Kidney glomerular epithelial cell (primary cell): ENCODE measurements at places on chromosomes 7 and 10.
A peak's percentile ranks its signal among the peaks of the same experiment; 100 is the strongest.

- peak; percentile 56 for DNase-seq
These were observed 13.9 kb downstream of the ARHGAP19 start for GRCh38 chr10:97278491-97278989.

- DNase-seq, result no peak
These were observed 174.4 kb downstream of the TAX1BP1 start for GRCh38 chr7:27914409-27914808.

GRCh38 chr10:69239816-69240434, 19.8 kb downstream of the HKDC1 start:
- no peak for DNase-seq

GRCh38 chr10:117536866-117537435, 5.6 kb upstream of the EMX2 start:
- DNase-seq, result no peak

GRCh38 chr10:24731942-24732341, 8.3 kb upstream of the ARHGAP21 start:
- DNase-seq, result no peak

DNA sequence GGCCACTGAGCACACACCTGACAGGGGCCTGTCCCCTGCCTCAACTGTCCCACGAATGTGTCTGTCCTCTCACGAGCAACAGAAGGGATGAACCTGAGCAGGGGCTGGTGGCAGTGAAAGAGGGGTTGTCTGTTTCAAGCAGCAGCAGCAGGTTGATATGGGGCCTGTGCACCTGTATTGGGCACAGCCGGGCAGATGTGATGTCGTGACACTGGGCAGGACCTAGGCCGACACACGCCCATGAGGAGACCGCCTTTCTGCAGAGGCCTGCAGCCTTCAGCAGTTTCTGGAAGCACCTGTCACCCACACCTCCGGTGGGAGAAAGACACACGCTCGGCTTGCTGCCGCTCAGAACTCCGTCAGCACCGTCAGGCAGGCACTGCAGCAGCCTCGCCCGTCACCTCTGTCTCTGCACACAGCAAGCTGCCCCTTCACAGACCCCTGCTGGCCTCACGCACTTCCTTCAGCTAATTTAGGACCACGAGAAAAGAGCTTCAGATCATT, 48.5 kb downstream of the AMZ1 start:
- no peak for DNase-seq

DNA sequence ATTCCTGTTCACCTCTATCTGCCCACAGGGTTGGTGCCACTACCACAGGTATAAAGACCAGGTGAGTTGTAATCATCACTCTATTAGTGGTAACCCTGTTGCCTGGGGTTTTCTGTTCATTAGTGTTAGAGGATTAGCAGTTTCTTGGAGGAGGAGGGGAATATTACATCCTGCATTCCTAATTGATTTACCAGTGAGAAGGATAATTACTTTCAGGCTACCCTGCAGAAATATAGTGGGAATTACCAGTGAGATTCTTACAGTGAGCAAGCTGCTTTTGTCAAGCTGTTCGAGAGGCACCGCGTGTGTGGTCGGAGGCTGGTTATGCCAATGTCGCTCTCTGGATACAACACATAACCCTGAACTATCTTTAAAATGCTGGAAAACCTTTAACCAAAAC, 280.7 kb downstream of the SORCS3 start:
- DNase-seq, result no peak

- no peak for DNase-seq
These were observed 11.0 kb downstream of the CROT start for GRCh38 chr7:87356448-87356847.

GRCh38 chr10:84837877-84838276, 509.5 kb downstream of the CCSER2 start:
- no peak for DNase-seq

DNA sequence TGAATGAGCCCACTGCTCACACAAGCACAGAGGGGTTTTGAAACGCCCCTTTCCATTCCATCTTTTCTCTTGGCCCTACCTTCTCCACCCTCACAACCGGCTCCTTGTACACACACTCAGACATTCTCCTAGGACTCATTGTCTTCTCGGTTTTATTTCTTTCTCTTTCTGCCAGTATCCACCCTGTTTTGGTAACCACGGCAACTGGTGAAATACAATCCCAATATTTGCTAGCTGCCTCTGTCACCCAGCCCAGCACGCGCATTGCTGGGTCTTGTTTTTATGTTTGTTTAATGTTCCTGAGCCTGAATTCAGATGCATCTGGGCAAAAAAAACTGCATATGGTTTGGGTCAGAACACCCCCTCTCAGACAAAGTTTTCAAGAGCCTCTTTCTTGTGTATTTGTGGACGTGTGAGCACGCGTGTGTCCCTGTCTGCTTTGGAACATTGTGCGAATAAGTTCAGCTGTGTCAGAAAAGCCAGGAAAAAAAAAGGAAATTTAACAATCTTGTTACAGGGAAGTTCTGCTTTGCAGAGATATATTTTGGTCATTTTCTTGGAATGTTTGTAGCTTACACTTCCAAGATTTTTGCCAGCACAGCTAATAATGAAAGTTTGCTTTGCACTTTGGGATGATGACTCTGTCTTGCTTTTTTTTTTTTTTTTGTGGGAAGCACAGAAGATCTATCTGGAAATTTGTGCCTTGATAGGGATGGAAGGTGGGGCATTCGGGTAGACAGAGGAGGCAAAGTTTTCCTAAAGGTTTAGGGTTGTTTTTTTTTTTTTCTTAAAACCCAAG, 225.9 kb downstream of the TRIL start:
- DNase-seq, result no peak

DNA sequence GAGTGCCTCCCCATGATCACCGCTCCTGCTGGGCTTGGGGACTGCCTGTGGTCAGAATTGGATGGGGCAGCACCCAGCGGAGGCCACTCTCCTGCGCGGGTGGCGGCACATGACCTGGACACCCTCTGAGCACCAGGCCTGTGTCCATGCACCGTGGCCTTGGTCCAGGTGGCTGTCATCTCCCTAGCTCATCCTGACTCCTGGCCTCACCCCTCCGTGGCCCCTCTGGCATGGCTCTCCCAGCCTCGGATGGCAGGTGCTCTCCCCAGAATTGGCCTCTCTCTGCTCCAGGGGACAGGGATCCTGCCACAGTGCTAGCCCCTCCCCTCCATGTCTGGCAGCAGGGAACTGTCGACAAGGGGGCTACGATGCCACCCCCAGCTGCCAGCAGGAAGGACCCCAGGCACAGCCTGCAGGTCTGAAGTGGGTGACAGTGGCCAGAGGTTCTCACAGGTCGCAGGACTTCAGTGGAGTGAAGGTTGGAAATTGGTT, 37.2 kb upstream of the BTBD16 start:
- DNase-seq, result no peak

- peak; percentile 77 for DNase-seq
These were observed 41.8 kb upstream of the GJD4 start for GRCh38 chr10:35563261-35563891.

GRCh38 chr10:13496931-13497330, 31.9 kb downstream of the BEND7 start:
- no peak for DNase-seq

GRCh38 chr7:73678862-73679261, 4.4 kb downstream of the DNAJC30 start:
- no peak for DNase-seq

GRCh38 chr10:126196281-126196680, 192.0 kb downstream of the ADAM12 start:
- no peak for DNase-seq

DNA sequence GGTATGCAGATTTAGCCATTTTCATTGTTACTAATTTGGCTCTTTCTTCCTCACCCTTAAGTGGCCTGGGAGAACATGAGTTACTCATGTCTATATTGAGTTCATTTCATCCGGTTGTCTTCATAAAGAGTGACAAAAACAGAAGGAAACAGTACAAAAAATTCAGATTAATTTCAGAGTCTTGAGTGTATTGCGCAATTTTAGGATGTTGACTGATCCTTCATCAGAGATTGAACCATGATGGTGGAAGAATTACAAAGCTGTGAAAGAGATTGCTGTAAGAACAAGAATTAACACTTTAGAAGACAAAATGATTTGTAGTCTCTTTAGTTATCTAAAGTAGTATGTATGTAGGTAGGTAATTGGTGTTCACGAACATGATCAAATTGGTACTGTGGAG, 194.0 kb upstream of the PPP1R3A start:
- no peak for DNase-seq

DNA sequence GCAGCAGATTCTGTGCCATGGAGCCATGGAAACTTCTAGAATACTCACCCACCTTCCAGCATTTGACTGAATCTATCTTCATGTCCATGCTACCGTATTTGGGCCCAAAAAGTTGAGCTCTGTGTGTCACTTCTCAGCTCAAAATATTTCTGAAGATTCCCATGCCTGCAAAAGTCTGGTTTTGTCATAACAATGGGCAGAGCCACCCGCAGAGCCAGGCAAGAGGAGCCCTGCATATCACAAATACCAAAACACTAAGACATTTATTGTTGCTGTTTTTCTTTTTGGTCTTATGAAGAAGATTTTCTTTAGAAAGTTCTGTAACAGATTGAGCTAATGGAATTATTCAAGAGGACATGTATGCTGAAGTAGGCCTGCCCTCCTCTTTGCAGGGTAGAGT, 68.1 kb downstream of the PRTFDC1 start:
- no peak for DNase-seq

GRCh38 chr7:132114411-132114810, 461.9 kb downstream of the PLXNA4 start:
- no peak for DNase-seq

DNA sequence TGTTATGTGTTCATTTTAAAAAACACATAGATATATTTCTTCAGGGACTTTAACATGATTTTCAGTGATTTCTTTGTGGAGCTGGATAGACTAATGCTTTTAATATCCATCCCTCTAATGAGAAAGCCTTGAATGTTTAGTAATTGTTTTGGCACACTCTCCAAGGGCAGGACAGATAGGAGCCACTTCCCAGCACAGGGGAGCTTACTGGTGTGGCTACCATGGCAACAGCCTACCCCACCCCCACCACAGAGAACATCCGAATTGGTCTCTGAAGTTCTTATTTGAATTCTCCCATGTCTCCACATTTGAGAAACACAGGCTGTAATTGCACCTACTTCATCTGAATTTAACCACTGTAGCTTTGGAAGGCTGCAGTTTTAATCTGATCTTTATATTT, 87.7 kb downstream of the PRKG1 start:
- DNase-seq, result no peak

- no peak for DNase-seq
These were observed 105.2 kb upstream of the PPIF start for GRCh38 chr10:79241990-79242619.

DNA sequence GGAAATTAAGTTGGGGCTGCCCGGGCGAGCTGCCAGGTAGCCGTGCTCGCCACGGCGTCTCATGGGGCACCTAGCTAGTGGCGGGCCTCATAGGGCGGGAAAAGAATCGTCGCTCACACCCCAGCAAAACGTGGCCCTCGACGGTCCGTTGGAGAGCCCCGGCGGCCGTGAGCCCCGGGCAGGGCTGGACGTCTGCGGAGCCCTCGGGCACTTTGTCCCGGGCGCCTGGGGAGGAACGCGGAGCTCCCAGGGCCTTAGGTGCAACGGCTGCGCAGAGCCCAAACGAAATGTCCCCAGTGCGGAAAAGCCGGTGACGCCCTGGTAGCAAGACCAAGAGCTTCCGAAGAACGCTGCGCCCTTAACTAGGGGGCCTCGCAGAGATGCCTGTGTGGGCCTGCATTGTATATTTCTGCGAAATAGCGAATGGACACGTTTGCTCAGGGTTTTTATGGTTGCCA, 866 bp upstream of the SFMBT2 start:
- DNase-seq, result no peak

- DNase-seq, result no peak
These were observed 20.0 kb upstream of the CREB3L2 start for GRCh38 chr7:138021889-138022288.
